ENCODE measurements at places on chromosomes 3 and 15. TPM values are rescaled to one million over a fixed set of nuclear protein-coding genes. Genes with fewer than 3 reads are reported as not detected.

DNA sequence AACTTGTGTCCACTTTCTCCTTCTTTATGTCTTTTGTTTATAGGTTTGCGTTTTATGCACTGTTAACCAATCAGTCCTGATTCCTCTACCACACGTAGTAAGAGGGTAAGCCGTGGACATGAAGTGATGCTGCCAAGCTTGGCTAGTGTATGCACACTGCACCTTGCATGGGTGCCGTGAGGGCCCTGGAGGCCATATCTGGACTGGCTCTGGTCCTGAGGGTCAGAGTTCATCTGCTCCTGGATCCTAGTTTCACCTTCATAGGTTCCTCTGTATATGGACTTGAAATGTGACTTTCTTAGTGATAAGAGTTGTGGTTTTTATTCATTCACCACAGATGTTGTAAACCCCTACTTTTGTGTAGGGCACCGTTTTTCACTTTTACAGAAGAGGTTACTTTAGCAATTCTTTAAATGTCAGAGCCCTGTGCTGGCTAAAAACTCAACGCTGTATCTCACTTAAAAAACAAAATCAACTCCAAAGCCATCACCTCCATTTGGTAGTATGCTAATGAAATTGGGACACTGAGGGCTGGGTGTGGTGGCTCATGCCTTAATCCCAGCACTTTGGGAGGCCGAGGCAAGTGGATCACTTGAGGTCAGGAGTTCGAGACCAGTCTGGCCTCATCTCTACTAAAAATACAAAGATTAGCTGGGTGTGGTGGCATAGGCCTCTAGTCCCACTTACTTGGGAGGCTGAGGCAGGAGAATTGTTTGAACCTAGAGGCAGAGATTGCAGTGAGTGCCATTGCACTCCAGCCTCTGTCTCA lies 22.9 kb downstream of the SIAH2 start:
- DNase-seq, result no peak

DNA sequence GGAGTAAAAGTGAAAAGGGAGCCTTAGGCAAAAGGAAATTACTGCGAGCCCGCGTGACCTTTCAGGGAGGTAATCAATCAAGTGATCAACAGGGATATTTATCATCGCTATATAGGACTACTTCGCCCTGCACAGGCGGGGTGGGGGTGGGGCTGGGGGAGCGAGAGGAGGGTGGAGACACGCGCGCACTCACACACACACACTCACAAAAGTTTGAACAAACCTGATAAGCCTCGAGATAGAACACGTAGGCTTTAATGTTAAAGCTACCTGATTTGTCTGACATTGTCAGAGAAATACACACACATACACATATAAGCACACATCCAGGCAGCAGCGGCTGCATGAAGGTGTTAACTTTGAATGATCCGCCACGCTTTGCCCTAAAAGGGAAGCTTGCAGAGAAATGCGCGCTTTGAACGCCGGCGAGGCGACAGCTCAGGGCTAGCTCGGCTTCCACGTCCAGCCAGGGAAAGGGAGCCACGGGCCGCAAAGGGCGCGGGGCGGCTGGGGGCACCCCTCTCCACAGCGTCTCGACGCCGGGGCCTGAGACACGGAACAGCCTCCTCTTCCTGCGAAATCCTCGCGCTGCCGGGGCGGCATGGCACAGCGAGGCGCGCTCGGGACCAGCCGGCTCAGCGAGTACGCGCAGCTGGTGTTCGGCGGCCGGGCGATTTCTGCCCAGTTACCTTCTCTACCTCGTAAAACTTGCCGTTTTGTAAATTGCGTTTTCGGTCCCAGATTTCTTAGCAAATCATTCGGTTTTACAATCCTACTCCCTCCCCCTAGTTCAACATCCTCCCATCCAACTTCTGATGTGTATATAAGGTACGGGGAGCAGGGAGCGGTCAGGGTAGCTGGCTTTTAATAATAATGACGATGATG lies 4.8 kb upstream of the MECOM start:
- DNase-seq, result no peak

- peak; percentile 70 for DNase-seq
Measured at GRCh38 chr15:90184119-90184785, 16.9 kb upstream of the SEMA4B start.

- DNase-seq, result no peak
Measured at GRCh38 chr3:188060840-188061544, 93.0 kb upstream of the LPP start.

GRCh38 chr3:177828208-177828565 lies 630.9 kb upstream of the TBL1XR1 start:
- no peak for DNase-seq

Gene ITIH1
- total RNA-seq, result 0.18 TPM

GRCh38 chr3:166663194-166663593 lies 716.9 kb downstream of the ZBBX start:
- DNase-seq, result no peak

Gene GOLGA6B
- not detected for total RNA-seq

GRCh38 chr3:188869628-188870027 lies 302.1 kb upstream of the TPRG1 start:
- no peak for DNase-seq

DNA sequence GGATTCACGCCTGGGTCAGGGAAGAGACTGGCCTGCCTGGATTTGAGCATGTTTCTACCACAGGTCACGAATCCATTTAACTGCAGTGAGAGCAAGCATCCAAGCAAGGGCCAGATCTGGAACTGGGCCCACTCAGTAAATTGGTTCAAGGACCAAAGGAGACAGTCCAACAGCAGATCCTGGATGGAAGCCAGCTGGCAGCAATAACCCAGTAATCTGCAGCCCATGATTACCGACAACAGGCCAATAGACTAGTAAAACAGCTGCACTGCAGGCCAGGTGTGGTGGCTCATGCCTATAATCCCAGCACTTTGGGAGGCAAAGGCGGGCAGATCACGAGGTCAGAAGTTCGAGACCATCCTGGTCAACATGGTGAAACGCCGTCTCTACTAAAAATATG lies 11.8 kb downstream of the SAMD7 start:
- DNase-seq, result peak; percentile 34

Gene SLC2A2
- total RNA-seq, result not detected

- DNase-seq, result no peak
Measured at GRCh38 chr15:27464941-27465612, 494.1 kb downstream of the GABRG3 start.

GRCh38 chr15:59993950-59994401 lies 10.1 kb upstream of the FOXB1 start:
- no peak for DNase-seq
